ENCODE measurements at places on chromosomes 2 and 18.

- DNase-seq, result no peak
Measured at GRCh38 chr2:115161081-115161770, 718.8 kb downstream of the DPP10 start.

- DNase-seq, result no peak
Measured at GRCh38 chr2:72780477-72780876, 45.4 kb downstream of the EXOC6B start.

DNA sequence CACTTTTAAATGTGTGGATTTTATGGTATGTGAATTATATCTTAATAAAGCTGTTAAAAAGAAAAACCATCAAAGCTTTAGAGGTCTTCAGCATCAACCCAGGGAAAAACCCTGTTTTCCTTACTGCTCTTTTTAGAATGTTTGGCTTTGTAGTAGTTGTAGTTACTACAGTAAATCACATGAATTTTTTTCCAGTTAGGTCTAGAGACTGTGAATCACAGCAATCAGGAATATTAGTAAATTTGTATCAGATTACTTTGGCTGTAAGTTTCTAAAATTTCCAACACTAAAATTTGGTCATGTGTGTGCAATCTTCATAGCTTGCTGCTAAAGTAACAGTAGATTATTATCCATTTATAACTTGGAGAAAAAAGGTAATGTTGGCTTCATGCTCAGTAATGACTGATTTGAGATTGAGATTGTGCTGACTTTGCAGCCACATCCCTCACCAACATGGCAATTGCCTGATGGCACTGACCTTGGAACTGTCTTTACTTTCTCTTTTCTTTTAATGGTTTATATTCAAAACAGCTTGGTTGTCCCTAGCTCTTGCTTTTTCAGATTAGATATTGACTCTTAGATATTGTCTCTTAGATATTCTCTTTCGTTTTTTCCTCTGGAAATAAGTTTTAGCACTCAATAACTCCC, 41.1 kb downstream of the LCLAT1 start:
- DNase-seq, result no peak

- no peak for DNase-seq
Measured at GRCh38 chr2:169746240-169746639, 12.6 kb downstream of the KLHL23 start.

DNA sequence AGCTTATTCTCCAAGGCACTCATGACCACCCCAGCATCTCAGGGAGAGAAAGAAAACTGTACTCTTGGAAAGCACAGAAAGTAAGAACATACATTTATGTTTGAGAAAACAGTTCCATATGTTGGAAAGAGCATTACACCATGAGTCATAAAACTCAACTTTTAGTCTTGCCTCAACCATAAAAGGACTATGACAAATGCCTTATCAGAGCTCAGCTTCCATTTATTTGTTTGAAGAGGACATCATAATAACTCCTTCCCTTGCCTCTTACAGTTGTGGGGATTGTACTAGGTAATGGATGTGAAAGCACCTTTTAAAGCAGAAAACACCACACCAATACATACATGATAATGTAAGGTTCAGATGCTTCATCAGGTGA, 370.8 kb downstream of the LNPK start:
- no peak for DNase-seq

DNA sequence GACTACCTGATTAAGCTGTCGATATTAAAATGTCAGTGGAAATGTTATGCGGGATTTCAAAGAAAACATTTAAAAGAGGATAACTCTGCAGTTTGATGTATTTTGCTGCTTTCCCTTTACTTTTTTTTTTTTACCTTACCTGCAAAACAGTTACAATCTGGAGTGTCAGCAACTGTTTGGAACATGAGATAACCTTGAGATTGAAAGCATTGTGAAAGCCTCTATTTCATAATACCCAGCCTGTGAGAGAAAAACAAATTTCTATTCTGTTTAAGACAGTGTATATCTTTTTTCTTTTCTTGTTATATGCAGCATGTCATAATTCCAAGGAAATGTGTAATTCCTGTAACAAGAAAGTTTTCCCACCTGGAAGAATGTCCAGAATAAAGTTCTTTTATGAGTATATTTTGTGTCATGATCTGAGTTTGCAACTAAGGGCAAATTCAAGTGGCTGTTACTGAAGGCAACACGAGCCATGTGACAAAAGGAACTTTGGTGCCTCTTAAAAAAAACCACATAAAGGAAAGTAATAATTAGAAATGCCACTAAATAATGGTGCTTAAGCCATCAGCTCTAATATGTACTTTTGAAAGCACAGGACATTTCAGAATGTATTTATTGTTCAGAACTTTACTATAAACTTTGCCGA, 297.0 kb upstream of the DSEL start:
- no peak for DNase-seq

DNA sequence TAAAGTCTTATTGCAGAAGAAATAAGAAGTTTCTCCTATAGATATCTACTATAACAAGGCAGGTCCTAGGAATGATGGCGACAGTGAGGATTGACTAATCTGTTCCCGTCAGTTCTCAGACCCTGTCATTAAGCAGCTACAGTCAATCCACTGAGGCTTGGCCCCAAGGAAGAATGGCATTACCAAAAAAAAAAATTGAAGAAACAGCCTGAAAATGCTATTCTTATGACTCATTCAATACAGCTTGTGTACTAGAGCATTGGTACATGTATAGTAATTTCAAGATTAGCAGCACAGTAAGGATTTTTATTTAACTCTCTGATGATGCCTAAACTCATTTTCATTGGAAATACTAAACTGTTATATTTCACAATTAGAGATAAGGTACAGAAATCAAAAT, 1096.1 kb upstream of the NXPH2 start:
- no peak for DNase-seq

GRCh38 chr2:59875836-59876235, 677.6 kb downstream of the BCL11A start:
- DNase-seq, result no peak

DNA sequence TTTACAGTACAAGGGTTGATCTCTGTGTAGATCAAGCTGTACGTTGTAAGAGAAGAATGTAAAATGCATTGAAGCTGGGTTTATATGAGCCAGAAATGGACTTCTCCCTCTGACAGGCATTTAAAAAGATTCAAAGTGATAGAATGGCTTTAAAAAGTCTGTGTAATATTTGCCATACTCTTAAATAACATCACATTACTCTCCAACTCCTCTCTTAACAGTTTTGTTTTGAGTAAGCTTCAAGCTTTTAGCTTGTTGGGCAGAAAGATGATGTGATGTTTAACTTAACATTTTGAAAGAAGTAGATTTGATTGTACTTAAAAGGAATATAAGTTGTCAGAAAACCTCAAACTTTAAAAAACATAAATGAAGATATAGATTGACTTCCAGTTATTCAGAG, 72.2 kb downstream of the COX7A2L start:
- DNase-seq, result no peak

GRCh38 chr2:147364597-147364996, 480.2 kb upstream of the ACVR2A start:
- DNase-seq, result no peak

DNA sequence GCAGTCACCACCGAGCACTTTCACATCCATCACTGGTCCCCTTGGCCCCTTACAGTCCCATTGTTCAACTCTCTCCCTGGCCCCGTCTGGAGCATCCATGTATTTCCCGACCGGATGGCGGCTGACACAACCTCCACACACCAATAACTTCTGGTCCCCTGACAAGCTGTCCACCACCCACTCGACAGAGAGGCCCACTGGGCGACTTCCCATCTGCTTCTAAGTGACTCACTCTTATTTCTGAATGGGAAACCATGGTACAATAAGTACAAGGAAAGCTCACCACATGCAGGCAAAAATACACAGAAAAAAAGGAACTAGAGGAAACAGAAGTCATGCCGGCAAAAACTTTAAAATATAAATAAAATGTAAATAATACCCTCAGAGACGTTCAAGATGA, 82.9 kb upstream of the RAB12 start:
- no peak for DNase-seq

GRCh38 chr2:174544802-174545201, 52.8 kb downstream of the WIPF1 start:
- no peak for DNase-seq

DNA sequence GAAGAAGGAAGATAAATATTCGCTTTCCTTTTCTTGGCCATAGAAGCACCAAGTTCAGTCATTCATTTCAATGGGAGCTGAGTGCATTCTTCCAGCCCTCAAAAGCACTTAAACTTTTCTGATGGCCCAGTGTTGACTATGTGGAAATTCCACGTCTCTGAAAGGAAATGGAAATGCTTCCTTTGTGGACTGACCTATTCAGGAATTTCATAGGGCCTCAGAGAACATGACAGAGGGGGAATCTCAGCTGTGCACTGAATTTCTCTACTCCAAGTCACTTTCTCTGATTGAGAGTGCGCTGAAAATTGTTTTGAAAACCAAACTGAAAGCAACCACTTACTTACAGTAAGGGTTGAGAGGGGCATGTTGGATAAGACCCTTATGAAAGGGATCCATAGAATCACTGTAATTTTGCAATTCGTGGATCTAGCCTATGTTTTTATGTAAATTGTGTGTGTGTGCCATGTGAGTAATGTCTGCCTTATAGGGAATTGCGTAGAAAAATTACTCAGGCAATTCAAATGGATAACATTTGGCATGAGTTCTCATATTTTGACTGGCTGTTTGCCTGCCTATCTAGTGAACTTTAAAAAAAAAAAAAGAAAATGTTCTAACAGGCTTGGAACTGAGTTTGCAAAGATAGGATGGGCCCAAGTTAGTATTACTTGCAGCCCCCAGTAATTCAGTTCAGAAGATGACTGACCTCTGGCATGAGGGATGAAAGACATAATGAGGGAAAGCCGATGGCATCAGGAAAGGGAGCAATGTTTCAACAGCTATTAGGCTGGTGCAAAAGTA, 437.0 kb downstream of the PTPRM start:
- DNase-seq, result no peak

DNA sequence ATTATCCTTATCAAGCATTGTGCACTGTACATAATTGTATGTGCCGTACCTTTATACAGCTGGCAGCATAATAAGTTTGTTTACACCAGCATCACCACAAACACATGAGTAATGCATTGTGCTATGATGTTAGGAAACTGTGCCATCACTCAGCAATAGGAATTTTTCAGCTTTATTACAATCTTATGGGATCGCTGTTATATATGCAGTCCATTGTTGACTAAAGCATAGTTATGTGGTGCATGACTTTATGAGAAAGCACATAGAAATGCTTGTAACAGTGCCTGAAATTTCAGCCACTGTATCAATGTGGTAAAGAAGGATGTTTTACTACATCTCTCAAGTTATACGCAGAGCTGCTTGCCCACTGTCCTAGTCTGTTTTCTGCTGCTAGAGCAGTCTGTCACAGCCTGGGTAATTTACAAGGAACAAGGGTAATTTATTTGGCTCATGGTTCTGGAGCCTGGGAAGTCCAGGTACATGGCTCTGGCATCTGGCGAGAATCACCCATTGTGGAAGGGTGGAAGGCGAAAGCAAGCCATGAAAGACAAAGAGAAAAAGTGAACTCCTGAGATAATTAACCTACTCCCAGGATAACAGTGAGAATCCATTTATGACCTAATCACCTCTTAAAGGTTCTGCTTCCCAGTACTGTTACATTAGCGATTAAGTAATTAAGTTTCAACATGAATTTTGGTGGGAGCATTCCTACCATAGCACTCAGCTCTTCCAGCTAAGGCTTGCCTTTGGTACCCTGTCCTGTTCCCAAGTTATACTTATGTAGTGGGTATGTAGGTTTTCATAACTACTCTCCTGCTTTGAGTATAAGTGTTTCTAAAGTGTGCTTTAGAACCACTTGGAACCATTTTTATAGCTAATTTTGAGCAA, 4.6 kb downstream of the MAP3K20 start:
- no peak for DNase-seq

- DNase-seq, result no peak
Measured at GRCh38 chr18:76251691-76252090, 243.4 kb downstream of the ZNF516 start.

DNA sequence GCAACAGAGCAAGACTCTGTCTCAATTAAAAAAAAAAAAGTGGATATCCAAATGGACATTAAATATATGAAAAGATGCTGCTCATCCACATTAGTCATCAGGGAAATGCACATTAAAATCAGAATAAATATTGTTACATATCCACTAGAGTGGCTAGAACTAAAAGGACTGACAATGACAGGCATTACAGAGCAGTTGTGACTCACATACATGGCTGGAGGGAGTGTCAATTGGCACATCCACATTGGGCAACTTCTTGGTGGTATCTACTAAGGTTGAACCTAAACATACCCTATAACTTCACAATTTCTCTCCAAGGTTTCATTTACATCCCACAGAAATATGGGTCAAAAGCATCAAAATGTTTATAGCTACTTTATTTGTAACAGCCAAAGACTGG, 14.0 kb upstream of the DNER start:
- no peak for DNase-seq

- no peak for DNase-seq
Measured at GRCh38 chr2:237254369-237254861, 159.5 kb downstream of the COL6A3 start.

Measured in memory B cell (primary cell).